Activated CD4-positive, CD25-positive, alpha-beta regulatory T cell (primary cell): ENCODE measurements at places on chromosomes 7 and 10.

DNA sequence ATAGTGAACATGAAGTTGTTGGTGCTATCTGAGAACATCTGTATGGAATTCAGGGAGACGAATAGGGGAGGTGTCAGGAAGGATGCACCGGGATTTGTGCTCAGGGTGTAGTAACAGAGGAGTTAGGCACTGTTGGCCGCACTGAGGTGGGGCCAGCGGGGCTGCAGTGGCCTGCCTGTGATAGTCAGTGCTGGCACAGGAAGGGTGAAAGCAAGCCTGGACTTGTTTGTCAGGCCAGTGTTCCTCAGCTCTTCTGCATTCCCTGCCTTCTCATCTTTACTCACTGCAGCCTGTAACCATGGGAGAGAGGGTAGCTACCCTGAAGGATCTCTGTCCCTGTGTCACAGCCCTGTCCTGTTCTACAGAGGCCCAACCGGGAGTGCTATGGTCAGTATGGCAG is 81.3 kb downstream of the SH2D4B start:
- no peak for DNase-seq

DNA sequence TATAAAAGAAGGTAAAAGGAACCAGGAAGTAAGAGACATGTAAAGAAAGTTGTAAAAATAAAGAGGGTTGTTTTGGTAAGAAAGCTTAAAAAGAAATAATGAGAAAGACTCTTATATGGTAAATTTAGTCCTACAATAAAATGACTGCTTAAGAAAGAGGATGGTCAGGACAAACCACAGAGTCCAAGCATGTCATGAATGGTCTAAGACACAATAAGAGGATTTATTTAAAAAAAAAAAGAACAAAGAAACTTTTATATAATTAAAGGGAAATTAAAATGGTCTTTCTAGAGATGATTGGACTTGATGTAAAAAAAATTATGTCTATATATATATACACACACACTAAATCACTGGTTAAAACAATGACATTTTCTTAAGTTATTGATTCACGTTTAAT is 18.2 kb downstream of the ATAD1 start:
- no peak for DNase-seq

DNA sequence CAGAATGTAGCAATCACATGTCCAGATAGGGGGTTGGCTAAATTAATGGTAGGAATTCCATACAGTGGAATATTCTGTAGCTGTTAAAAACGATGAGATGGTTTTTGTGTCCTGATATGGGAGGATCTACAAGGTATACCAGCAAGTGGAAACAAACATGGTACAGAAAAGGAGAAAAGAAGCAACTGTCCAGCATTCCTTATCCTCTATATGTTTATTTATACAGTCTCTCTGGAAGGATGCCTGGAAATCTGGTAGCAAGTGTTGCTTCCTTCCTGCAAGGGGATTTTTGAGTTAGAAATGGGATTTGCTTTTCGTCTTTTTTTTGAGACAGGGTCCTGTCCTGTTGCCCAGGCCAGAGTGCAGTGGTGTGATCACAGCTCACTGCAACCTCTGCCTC is 19.3 kb downstream of the IL15RA start:
- no peak for DNase-seq

DNA sequence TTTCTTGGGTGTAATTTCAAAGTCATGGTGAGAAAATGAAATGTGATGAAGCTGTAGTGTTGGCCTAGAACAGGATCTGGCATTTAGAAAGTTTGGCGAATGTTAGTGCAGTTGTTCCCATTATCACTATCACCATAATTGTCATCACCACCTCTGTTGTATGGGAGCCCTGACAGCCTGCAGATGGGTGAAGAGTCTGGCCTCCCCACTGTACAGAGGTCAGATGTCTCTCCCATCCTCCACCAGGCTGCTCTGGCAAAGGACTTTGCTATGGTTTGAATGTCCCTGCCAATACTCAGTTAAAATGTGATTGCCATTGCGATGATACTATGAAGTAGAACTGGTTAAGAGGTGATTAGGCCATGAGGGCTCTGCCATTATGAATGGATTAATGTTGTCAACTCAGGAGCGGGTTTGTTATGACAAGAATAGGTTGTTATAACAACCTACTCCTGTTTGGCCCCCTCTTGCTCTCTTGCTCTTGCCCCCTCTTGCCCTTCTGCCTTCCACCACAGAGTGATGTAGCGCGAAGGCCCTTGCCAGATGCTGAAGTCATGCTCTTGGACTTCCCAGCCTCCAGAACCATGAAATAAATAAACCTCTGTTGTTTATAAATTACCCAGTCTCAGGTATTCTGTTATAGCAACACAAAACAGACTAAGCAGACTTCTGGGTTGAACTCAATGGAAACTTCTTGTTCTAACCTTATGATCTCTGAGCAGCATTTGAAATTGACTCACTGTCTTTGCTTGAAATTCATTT is 90.0 kb downstream of the GRK5 start:
- DNase-seq: no peak

- DNase-seq: no peak
Observed at GRCh38 chr10:72069751-72070526, 18.4 kb downstream of the SPOCK2 start.

DNA sequence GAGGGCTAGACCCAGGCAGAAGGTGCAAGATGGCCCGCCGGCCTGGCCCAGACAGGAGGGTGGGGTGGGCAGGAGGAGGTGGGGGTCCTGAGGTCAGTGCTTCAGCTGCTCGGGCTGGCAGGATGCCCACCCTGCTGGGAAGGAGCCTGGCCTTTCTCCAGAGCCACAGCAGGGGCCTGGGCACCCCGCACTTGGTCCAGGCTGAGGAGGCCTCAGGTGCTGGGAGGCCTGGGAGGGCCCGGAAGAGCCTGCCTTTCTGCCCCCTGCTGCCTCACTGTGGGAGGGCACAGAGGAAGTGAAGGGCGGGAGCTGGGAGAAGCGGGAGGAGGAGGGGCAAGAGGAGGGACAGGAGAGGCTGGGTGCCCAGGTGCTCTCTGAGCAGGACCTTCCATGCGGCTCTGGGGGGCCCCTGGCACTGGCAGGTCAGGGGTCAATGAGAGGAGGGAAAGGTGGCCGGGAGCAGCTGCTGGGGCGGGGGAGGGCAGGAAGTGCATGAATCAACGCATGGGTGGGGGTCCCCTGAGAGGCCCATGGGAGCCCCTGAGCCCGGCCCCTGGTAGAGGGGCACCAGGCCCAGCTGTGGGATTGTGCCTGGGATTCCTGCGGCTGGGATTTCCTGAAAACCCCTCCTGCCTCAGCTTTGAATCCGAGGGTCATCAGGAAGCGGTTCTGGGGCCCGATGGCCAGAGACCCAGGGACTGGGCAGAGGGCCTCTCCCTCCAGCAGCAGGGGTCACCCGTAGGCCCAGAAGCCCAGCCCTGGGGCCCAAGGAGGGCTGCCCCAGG is 49.9 kb downstream of the PWWP2B start:
- DNase-seq: peak; percentile 39

GRCh38 chr10:33616956-33617355 is 282.5 kb upstream of the NRP1 start:
- no peak for DNase-seq

- DNase-seq: no peak
Observed at GRCh38 chr7:489876-490275, 29.8 kb downstream of the PDGFA start.

DNA sequence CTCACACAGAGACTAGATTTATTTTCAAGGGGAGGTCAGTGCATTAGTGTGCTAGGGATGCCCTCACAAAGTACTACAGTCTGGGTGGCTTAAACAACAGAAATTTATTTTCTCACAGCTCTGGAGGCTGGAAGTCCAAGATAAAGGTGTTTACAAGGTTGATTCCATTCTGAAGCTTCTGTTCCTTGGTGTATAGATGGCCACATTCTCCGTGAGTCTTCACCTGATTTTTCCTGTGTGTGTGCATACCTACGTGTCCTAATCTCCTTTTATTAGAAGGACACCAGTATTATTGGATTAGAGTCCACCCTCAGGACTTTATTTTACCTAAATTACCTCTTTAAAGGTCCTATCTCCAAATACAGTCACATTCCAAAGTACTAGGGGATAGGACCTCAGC is 91.7 kb upstream of the FRMD4A start:
- DNase-seq: no peak

- DNase-seq: no peak
Observed at GRCh38 chr7:116111475-116111874, 80.9 kb upstream of the TFEC start.
